Fibroblast of lung (primary cell): ENCODE measurements at places on chromosomes 12 and 14. TPM values are rescaled to one million over a fixed set of nuclear protein-coding genes. Genes with fewer than 3 reads are reported as not detected.

PMCH gene
- total RNA-seq: not detected in 2 replicates

PAPLN gene
- 6.9 and 9.5 TPM in 2 replicates for total RNA-seq

DLGAP5 gene
- 0.77 and 8.1 TPM in 2 replicates for total RNA-seq

ARHGAP9 gene
- under 0.01 TPM in 2 replicates for total RNA-seq

RESF1 gene
- 12.7 and 15.9 TPM in 2 replicates for total RNA-seq

IKBIP gene
- 38.5 and 43.9 TPM in 2 replicates for total RNA-seq

DMAC2L gene
- 3.1 and 4.8 TPM in 2 replicates for total RNA-seq

MYH7 gene
- not detected in 2 replicates for total RNA-seq

HOXC13 gene
- not detected in 2 replicates for total RNA-seq

GNB3 gene
- 1.3 and 1.7 TPM in 2 replicates for total RNA-seq

GPRC5D gene
- total RNA-seq: not detected in 2 replicates

OR6C2 gene
- total RNA-seq: not detected in 2 replicates

RNF10 gene
- 93.0 and 174 TPM in 2 replicates for total RNA-seq

DNA sequence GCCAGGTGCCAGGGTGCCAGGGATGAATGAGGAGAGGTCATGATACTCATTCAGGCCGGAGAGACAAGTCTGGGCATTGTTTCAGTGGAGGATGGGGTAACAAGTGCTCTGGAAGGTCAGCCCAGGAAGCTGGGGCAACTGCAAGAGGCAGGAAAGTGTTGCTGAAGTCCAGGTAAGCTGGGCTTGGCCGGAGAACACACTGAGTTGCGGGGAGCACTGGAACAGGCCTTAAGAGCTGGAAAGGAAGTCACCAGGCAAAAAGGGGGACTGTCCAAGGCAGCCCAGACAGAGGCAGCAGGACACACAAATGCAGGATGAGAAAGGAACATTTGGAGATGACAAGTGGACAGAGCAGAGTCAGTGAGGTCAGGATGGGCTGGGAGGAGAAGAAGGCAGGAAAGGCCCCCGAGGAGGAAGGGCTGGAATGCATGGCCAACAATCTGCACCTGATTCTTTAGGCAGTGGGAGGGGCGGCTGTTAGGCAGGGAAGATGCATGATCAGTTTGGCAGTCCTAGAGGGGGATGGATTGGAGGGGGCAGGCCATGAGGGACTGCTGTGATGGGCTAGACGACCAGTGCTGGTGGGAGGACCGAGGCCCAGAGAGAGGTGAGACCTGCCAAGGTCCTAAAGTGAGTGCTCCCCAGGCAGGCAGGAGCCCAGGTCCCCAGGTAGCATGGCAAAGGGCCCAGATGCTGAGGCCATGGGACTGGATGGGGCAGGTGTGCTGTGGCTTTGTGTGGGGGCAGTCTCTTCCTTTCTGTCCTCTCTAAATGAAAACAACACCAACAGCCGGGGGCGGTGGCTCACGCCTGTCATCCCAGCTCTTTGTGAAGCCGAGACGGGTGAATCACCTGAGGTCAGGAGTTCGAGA lies 17.2 kb upstream of the HHIPL1 start:
- DNase-seq: no peak

DNA sequence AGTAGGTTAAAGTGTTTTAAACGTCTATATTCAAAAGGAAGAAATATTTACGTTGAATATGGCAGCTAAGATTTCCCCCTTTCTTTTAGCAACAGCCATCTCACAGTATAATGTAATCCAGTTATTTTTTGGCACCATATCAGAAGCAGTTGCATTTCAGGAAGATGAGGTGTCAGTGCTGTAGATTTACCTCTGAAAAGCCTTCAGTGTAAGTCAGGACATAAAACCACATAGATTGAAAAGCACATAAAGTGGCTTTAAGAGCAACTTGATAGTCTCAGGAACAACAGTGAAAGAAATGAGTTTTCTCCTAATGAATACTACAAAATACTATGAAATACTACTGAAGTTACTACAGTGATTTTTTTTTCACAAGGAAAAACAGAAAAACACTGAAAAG lies 6.9 kb downstream of the MLH3 start:
- peak; percentile 73 for DNase-seq

- no peak for DNase-seq
These were observed 151.6 kb downstream of the KICS2 start for GRCh38 chr12:64070454-64070853.

GRCh38 chr12:108638997-108639822 lies 5.5 kb upstream of the SELPLG start:
- no peak for DNase-seq

- no peak for DNase-seq
These were observed 601 bp downstream of the COX14 start for GRCh38 chr12:50112456-50113218.

DNA sequence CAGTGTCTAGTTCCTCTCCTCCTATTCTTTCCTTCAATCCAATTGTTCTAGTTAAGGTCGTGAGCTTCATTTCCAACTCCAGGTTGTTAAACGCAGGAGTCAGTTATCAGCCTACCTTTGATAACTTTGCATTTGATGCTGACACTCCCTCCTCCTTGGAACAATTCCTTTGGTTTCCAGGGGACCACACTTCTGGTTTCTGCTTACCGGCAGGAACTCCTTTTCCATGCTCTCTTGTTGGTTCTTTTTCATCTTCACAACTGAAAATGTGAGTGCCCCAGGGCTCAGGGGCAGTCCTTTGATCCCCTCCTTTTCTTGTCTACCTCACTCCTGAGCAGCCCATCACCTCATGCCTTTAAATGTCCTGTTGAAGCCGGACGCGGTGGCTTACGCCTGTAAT lies 5.0 kb downstream of the EEF1AKMT3 start:
- DNase-seq: no peak

DNA sequence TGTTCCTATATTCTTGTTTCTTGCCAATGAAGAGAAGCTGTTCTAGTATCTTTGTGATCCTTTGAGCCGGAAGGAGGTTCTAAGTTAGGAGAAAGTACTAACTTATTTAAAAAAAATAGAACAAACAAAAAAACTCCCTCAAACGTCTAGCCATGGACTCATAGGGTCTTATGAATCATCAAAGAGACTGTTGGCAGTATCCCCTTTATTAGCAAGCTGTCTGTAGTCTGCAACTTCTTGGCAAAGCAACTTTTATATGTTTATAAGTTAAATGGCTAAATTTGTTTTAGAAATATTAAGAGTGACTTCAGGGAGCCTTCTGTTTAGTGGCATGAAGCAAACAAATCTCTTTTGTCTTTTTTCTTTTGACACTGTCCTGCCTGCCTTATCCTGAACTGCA lies 291.9 kb downstream of the FUT8 start:
- DNase-seq: peak; percentile 81

DNA sequence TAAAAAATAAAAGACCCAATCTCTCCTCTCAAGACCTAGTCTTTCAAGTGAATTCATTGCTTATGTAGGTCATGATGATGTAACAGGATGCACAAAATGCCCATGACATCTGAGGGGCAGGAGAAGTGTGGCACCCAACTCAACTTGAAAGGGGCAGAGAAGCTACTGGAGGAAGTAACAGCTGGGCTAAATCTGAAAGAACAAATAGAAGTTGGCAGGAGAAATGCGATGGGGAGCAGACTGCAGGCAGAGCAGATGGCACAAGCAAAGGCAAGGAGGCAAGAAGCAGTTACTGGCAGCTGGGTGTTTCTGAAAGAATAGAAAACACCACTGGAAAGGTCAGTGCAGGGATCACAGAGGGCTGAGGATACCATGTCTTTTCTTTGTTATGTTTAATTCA lies 14.6 kb downstream of the SLC38A4 start:
- no peak for DNase-seq

DNA sequence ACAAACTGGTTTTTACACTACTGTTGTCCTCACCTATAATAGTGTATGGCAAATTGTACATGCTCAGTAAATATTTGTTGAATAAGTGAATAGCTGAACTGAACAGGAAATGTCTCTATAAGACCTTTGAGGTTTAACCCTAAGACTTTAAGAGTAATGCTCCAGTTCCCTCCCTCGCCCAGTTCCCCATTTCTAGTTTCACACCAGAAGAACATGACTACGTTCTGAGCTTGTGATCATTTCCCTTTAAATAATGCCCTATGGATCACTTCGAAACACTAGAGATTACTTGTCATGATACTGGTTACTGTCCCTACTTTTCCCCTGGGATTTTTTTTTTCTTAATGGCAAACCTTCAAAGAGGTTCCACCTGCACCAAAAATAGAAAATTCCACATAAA lies 69.3 kb downstream of the PRKD1 start:
- DNase-seq: no peak

- DNase-seq: no peak
These were observed 62.0 kb downstream of the ST8SIA1 start for GRCh38 chr12:22272335-22273151.

DNA sequence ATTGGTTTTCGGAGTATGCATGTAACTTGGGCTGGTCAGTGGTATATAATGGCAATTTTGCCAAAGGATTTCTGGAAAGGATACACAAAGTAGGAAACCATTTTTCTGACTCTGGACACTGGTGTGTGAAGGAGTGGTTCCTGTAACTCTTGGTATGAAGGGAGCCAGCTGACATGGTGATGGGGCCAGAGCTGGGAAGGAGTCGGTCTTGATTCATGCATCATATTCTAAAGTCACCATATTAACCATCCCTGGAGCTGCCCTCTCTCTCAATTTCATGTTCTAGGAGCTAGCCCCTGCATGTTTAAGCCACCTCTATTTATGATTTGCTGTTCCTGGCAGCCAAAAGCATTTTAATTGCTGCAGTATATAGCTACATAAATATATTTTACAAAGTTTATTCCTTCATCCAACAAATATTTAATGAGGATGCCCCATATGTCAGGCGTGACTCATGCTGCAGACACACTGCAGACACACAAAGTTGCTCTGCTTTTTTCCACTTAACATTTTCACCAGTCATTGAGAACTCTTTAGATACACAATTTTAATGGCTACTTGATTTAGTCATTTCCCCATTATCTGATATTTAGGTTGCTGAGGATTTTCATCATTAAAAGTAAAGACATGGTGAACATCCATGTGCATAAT lies 78.7 kb upstream of the PSMC1 start:
- DNase-seq: peak; percentile 19

- DNase-seq: no peak
These were observed 866 bp upstream of the PITPNM2 start for GRCh38 chr12:123151457-123152454.

DNA sequence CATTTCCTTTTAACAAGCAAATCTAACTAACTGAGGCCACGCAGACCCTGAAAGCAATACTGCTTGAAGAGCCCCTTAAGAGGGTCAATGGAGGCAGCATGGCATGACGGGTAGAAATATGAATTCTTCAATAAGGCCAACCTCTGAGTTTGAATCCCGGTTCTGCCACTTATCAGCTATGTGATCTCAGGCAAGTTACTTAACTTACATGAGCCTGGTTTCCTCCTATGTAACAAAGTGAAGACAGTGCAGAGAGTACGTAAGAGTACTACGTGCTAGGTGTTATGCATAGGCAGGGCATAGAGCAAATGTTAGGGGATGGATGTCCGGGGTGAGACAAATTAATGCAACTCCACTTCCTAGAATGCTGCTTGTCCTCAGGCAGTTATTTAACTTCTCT lies 4.7 kb downstream of the HOMEZ start:
- DNase-seq: no peak

- DNase-seq: peak; percentile 33
These were observed 2.4 kb downstream of the BTG1 start for GRCh38 chr12:92143258-92143657.

DNA sequence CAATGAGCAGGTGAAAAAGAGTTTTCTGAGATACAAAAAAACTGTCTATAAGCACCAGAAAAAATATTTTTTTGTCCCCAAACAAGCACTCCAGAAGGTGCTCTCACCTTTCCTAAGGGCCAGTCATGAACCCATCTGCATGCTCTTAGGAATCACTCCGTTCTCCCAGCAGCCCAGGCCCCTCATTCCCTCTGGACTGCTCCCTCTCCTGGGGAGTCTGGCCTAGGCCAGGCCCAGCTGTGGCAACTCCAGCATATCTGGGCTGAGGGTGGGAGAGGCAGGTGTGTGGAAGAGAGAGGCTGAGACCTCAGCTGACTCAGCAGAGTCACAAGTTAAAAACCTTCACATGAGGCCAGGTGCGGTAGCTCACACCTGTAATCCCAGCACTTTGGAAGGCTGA lies 54.6 kb downstream of the TRAFD1 start:
- DNase-seq: no peak

- no peak for DNase-seq
These were observed 11.7 kb downstream of the NAV3 start for GRCh38 chr12:77842430-77842829.

GRCh38 chr12:100539202-100539601 lies 34.3 kb upstream of the GAS2L3 start:
- DNase-seq: peak; percentile 41

- peak; percentile 43 for DNase-seq
These were observed 218.6 kb downstream of the ATP23 start for GRCh38 chr12:58159941-58160340.

DNA sequence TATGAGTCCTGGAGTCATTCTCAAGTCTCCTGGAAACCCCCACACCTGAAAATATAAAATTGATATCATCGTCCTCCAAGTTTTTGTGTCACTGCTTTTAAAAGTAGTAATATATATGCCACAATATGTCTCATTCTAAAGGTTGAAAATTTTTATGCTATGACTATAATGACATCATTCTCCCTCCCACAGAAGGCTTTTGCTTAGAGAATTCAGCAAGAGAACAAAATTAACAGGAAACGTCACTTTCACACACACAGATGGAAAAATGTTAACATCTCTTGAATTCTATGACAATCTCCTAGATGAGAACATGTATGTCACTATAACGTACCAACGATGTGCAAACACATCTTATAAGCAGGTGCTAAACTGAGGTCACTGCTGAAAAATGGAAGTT lies 498.3 kb downstream of the FOXG1 start:
- DNase-seq: no peak

- no peak for DNase-seq
These were observed 4.0 kb downstream of the STX2 start for GRCh38 chr12:130835011-130835410.

- no peak for DNase-seq
These were observed 241.6 kb upstream of the NOVA1 start for GRCh38 chr14:26839481-26839880.

DNA sequence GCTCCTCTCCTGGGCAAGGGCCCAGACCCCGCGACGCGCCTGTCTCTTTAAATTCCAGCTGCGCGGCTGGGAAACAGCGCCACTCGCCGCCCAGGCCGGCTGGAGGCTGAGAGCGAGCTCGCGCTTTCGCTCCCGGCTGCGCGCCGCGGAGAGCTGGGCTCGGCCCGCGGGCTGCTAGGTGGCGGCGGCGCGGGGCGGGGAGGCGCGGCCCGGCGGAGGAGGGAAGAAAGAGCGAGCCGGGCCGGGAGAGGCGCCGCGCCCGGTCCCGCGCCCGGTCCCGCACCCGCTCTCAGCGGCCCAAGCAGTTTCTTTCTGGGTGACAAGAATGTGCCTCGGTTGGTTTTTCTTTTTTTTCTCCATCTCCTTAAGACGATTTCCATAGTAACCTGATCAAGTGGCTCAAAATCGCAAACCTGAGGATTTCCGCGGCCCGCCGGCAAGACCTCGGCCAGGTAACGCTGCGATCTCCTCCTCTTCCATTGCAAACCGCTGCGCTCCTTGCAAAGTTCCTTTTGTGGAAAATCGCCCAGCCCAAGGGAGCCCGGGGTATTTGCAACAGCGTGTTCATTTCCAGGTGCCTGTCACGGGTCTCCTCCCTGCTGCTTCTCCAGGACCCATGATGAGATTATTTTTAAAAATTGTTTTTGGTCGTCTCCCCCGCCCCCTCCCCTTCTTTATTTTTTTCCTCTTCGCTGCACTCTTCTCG lies 259.5 kb upstream of the E2F7 start:
- DNase-seq: peak; percentile 75
